ENCODE measurements at places on chromosomes 7 and 10. TPM values are rescaled to one million over a fixed set of nuclear protein-coding genes. Genes with fewer than 3 reads are reported as not detected.

DNA sequence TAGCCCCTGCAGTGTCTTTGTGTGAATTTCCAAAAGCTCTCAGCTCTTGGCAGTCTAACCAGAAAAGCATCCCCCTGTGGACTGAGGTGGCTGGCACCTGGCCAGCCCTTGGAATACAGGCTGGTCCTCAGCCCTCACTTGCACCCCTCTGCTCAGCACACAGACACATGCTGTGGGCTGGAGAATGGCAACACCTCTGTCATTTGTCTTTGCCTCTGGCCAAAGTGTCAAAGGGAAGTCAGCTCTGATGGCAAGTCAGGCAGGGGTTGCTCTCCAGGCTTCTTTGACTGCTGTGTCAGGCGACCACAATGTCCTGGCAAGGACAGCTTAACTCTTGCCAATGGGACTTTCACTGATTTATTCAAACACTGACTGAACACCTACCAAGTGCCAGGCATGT lies 724.8 kb downstream of the INHBA start:
- no peak for DNase-seq

GRCh38 chr7:16409777-16410176 lies 11.6 kb downstream of the CRPPA start:
- DNase-seq = no peak

DNA sequence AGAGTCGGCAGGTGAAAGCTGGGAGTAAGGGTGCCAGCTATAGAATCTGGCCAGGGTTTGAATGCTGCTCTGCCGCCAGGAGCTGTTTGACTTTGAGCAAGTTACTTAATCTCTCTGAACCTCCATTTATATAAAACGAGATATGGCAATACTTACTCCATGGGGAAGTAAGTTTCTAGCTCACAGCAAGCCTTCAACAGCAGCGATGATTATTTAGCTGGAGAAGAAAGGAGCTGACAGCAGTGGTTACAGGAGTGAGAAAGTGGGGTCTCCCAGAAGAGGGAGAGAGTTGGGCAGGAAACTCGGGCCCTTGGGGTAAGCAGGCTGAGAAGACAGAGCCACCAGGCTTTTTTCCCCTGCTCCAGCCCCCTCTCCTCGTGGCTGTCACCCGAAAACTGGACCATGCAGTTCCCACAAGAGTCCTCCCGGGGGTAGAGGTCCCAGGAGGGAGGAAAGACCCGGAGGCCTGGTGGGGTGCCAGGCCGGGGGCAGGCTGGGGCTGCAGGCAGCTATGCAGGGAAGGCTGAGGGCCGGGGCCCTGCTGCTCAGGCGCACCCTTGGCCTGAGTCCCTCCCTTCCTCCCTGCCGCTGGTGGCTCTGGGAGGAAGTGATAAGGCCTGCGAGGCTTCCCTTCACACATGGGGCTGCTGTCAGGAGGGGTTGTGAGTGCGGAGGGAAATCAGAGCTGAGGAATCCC lies 3.5 kb downstream of the NOS3 start:
- peak; percentile 94 for DNase-seq

HOXA11 gene
- not detected for polyA plus RNA-seq

NUTM2E gene
- not detected for polyA plus RNA-seq

GATA3 gene
- polyA plus RNA-seq = not detected

Data from K562 (cell line).